ENCODE measurements at places on chromosomes 4 and X.

- DNase-seq = no peak
Observed at GRCh38 chr4:60617731-60618130, 582.4 kb upstream of the ADGRL3 start.

DNA sequence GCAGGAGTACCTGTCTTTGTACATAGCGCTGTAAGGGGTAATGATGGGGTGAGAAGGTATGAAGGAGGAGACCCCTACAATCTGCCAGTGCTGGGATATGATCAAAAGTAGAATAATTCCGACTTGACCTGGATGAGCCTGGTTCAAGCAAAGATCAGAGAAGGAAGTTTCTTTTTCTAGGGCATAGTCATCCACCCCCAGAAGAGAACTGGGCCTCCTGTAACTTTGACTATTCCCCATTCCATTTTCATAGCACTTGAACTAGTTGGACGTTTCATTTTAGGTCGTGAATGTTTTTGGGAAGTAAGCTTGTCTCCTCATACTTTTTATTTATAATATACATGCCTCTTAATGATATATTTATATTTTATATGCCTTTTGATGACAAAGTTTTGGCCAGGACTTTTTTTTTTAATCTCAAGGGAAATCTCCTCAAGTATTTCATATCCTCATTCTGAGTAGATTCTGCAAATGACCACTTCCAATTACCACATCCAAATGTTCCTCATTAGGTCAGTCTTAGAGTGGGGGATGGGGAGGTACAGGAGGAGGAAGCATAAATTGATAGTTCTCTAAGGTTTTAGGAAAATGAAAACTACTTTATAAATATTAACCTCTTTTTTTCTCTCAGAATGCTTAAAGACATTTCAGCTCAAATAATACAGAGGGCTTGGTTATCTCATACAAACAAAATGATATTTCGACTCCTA, 3.5 kb downstream of the CXorf58 start:
- no peak for DNase-seq

DNA sequence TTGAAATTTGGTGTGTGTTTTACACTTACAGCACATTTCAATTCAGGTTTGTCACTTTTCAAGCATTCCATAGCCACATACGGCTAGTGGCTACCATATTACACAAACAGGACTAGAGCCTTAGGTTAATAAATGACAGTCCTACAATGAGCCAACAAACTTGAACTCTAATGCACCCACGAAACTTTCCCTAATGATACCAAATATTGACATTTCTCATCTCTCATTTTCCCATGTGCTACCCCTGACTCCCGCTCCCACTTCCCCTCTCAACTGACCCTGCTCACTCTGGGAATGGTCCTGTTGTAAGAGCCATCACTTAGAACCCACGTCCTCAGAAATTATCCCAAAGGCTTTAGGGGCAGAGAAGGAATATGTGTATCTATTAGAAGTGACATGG, 4.9 kb upstream of the TLR10 start:
- DNase-seq = no peak

DNA sequence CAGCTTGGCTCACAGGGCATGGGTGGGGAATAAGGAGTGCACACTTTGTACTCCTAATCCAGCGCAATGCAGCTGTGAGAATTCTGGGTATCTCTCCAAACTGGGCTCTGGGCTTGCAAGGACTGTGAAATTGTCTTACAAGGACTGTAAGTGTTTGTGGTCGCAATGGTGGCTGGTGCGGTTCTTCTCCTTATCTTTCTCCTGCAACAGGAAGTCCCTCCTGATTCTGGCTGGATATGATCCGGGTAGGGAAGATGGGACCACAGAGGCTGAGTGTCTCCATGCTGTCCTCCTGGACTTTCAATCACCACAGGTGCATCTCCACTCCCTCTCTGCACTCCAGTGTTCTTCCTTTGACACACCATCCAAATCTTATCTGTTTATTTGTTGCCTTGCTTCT, 55.7 kb upstream of the GYPE start:
- no peak for DNase-seq

- DNase-seq = no peak
Observed at GRCh38 chr4:84614891-84615290, 32.0 kb downstream of the CDS1 start.

GRCh38 chrX:106917830-106918500, 2.2 kb upstream of the CLDN2 start:
- DNase-seq = peak; percentile 79

GRCh38 chrX:134711135-134711921, 53.1 kb upstream of the PLAC1 start:
- DNase-seq = no peak

DNA sequence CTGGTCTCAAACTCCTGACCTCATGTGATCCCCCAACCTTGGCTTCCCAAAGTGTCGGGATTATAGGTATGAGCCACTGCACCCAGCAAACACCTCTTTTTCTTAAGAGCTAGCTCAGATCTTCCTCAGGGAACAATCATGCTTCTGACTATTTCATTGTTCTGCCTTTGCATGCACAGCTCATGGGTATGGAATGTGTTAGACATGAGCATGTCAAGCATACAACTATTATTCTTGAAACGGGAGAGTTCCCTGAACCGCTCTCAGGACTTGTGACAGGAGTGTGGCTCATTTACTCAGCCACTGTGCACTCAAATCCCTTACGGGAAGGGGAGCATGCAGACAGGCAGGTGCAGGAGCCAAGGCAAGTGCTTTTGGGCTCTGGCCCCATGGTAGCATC, 231.7 kb upstream of the TAPT1 start:
- peak; percentile 68 for DNase-seq

DNA sequence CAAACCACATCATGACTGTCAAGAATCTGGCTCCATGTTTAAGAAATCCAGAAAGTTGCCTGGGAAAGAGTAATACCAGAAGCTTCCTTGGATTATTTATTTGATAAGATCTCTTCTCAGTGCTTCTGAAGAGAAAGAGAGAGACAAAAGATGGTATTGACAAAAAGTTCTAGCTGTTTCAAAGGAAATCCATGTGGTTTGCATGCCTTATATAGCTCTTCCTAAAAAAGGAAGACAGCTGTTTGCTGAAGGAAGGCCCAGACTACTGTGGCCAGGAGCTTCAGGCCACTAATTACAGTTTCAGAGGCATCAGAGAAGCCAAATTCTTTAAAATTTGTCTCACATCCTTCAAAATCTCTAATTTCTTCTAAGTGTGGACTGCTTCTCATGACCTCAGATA, 565.2 kb upstream of the SLIT2 start:
- DNase-seq = no peak

GRCh38 chr4:60863442-60863841, 336.7 kb upstream of the ADGRL3 start:
- no peak for DNase-seq

DNA sequence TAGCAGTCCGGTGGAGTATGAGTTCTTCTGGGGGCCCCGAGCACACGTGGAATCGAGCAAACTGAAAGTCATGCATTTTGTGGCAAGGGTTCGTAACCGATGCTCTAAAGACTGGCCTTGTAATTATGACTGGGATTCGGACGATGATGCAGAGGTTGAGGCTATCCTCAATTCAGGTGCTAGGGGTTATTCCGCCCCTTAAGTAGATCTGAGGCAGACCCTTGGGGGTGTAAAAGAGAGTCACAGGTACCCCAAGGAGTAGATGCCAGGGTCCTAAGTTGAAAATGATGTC, 852 bp downstream of the MAGEH1 start:
- no peak for DNase-seq

DNA sequence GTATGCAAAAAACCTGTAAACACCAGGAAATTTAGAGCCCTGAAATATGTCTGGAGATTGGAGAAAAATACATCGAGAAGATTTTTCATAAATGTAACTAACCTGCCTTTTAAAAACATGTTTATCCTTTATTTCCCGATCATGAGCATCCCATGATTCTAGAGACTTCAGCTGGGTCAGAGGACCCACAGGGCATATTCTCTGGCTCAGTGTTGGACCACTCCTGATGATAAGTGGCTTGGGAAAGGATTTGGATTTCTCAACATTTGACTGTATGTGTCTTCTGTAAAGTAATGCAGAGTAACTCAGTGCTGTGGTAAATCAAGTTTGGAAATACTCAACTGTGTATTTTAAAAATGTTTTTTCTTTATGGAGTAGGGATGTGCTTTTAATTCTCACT, 40.0 kb upstream of the ANK2 start:
- DNase-seq = no peak

- DNase-seq = peak; percentile 61
Observed at GRCh38 chrX:107454302-107454701, 4.8 kb downstream of the FRMPD3 start.

- DNase-seq = no peak
Observed at GRCh38 chr4:118910221-118910620, 21.6 kb downstream of the SYNPO2 start.
